ENCODE measurements at places on chromosomes 2 and 18.
A peak's percentile ranks its signal among the peaks of the same experiment; 100 is the strongest.

DNA sequence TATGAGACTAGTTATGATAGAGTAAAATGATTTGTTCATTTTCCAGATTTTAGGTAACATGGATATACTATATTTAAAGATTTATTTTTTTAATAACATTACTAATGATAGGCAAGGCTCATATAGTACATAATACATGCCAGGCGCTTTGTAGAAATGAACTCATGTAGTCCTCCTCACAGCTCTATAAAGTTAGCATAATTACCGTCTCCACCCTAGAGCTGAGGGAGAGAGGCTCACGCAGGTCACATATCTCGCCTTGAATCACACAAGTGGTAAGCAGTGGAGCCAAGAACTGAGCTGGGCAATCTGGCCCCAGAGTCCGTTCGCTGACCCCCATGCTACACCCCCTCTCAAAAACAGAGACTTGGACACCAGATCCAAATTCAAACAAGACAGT lies 222.5 kb downstream of the FAM210A start:
- no peak for DNase-seq

DNA sequence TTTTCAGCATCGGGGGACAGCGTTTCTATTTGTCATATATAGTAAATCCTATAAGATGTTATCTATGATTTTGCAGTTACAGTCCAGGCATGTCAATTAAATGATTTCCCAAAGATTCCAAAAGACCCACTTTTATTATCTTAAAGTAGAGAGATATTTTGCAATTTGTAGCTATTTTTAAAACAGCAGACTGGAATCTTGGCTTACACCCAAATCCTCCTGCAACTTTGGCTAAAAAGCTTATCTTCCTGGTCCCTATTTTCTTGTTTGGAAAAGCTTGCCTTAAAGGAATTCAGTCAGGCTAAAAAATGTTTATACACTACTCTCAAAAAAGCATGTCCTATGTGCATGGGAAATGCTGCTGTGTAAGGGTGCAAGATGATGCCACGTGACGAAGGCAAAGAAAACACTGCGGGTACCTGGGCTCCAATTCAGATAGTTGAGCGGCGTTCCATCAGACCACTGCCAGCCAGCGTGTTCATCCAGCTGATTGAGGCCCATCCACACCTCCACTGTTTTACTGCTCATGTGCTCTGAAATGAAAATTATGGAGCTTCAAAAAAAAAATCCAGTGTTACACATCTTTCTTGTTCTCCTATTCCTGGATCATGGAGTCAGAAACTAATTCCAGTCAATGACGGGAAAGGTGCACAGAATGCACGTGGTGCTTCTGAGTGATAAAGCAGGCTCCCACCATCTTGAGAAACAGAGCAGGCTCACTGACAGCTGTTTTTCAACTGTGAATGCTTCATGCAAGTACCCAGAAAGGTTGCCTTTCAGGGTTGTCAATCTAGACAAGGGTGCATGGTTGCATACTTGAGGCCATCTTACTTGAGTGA lies 33.8 kb downstream of the PLA2R1 start:
- DNase-seq, result no peak

- DNase-seq, result no peak
Measured at GRCh38 chr18:59861963-59862819, 37.6 kb upstream of the PMAIP1 start.

- DNase-seq, result peak; percentile 45
Measured at GRCh38 chr2:23602116-23602515, 217.1 kb downstream of the KLHL29 start.

DNA sequence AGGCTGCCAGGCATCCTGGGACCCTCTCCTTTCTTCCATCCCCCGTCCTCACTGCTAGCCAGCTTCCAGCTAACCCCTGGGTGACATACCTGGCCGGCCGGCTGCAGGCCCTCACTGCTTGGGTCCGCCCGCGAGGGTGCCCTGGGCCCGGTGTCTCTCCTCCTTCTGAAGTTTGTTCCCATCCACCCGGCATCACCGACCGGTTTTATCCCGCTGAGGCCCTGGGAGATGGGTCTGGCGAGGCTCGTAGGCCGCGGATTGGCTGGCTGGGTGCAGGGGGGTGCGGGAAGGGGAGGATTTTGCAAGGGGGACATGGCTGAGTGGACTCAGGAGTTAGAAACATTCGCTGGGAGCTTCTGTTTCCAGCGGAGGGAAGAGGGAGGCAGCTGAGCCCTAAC lies at the start of gene PAX8:
Gene PAX8 (minus strand): TSS at position 180 of the 398 bp plus-strand sequence. CDS start 527 bp downstream, outside the sequence.
- DNase-seq, result no peak

DNA sequence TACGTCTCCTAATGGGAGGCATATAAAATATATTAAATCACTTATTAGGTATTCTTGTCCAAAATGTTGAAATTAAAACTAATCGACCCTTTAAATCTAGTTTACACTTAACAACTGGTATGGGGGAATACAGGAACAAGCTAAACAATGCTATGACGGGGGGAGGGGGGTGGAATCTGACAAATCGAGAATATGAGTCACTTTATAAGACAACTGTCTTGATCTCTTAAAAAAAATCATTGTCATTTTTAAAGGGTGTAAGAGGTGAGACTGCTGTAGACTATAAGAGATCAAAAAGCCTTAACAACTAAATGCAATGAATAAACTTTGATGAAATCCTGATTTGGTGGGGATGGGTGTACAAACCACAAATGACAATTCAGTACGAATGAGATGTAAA lies 6.0 kb downstream of the MAP3K2 start:
- no peak for DNase-seq

- DNase-seq, result no peak
Measured at GRCh38 chr18:55912919-55913318, 324.9 kb upstream of the TCF4 start.

GRCh38 chr2:157887946-157888345 lies 11.8 kb upstream of the ACVR1 start:
- DNase-seq, result no peak

DNA sequence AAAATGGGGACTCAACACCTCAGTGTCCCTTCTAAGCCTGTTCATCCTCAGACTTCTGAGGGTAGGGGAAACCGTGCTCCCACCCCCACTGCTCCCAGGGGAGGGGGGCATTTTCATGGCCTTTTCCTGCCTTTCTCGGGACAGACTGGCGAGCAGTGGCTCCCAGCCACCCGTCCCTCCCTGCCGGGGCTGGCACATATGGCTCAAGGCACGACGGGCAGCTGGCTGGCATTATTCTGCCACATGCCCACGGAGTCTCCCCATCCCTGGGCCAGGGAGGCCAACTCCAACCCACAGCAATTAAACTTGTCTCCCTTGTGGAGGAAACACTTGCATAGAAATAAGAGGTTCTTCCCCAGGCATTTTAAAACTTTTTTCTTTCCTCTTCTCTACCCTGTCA lies 148.5 kb upstream of the CBLN2 start:
- no peak for DNase-seq

- DNase-seq, result peak; percentile 56
Measured at GRCh38 chr2:55923091-55923981, at the start of gene EFEMP1. Gene EFEMP1 (minus strand): TSS chr2:55923782. CDS start chr2:55922440, 1,342 bp downstream.

- DNase-seq, result no peak
Measured at GRCh38 chr2:101500180-101500579, 25.3 kb upstream of the RFX8 start.

GRCh38 chr2:6863792-6864191 lies 1.9 kb downstream of the CMPK2 start:
- no peak for DNase-seq

- DNase-seq, result no peak
Measured at GRCh38 chr18:79610461-79611039, 69.1 kb upstream of the CTDP1 start.

- DNase-seq, result no peak
Measured at GRCh38 chr2:99697811-99698568, 208.2 kb upstream of the REV1 start.

DNA sequence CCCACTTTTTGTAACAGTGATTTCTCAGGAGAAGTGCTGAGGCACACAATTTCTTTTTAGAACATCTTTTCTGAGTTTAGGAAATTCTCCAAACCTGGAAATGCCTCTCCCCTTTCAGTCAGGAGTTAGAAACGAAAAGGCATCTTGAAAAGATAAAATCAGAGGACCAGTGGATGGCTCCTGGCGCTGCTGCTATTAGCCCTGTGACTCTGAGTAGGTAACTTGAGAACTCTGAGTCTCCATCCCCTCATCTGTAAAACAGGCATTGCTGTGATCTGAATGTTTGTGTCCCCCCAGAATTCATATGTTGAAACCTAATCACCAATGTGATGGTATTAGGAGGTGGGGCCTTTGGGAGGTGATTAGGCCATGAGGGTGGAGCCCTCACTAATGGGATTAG lies 50.2 kb downstream of the EHD3 start:
- DNase-seq, result no peak

DNA sequence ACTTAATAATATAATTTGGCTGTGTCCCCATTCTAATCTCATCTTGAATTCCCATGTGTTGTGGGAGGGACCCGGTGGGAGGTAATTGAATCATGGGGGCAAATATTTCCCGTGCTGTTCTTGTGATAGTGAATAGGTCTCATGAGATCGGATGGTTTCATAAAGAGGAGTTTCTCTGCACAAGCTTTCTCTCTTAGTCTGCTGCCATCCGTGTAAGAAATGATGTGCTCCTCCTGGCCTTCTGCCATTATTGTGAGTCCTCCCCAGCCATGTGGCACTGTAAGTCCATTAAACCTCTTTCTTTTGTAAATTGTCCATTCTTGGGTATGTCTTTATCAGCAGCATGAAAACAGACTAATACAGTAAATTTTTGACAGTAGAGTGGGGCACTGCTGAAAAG lies 102.5 kb upstream of the LTBP1 start:
- DNase-seq, result no peak

DNA sequence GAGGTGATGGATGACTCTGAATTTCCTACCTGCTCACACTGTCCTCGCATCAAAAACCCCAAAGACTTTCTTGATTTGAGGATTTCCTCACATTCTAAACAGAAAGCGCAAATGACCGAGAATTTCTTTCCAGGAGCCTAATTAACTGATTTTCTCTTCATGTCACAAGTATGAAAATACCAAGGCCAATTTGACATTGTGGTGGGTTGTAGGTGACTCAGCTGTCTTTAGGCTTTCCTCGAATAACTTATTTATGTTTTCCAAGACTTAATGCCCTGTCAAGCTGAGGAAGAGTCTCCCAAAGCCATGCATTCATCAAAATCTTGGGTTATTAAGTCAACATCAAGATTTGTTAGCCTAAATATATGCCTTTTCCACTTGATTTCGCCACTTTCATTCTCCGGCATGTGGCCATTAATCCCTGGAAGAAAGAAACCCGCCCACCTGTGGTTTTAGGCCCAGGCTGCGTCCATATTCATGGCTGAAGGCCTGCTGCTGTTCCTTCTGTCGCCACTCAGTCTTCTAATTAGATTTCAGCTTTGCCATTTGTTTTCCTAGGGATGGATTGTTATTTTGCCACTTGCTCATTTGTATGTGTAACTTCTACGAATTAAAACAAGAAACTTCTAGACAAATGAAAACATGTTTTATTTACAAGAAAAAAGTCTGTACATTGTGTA lies 84.9 kb downstream of the ST6GAL2 start:
- no peak for DNase-seq

- no peak for DNase-seq
Measured at GRCh38 chr18:477565-477964, 22.9 kb downstream of the COLEC12 start.

GRCh38 chr2:239106314-239106908 lies 258.5 kb downstream of the TWIST2 start:
- DNase-seq, result no peak

DNA sequence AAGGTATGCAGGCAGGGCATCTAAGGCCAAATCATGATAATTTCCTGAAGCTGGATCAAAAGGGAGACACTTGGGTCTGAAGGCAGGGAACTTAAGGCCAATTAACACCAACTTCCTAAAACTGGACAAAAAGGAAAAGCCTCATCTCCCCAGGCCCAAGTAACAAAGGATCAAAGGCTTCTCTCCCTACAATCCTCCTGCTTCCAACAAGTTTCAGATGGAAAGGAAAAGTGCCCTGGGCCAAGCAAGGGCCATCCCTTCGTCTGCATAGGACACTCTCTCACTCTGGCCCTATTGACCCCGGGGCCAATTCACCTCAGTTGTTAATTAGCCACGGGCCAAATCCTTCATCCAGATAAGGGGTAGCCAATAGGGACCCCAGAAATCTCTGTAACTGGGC lies 1335.8 kb upstream of the CDH2 start:
- no peak for DNase-seq

GRCh38 chr2:54428108-54428831 lies 27.9 kb upstream of the SPTBN1 start:
- DNase-seq, result no peak

- no peak for DNase-seq
Measured at GRCh38 chr2:70412294-70413070, 110.6 kb upstream of the FAM136A start.

- DNase-seq, result no peak
Measured at GRCh38 chr2:213078686-213079085, 72.7 kb downstream of the IKZF2 start.

GRCh38 chr2:9873337-9873736 lies 30.1 kb downstream of the TAF1B start:
- no peak for DNase-seq

DNA sequence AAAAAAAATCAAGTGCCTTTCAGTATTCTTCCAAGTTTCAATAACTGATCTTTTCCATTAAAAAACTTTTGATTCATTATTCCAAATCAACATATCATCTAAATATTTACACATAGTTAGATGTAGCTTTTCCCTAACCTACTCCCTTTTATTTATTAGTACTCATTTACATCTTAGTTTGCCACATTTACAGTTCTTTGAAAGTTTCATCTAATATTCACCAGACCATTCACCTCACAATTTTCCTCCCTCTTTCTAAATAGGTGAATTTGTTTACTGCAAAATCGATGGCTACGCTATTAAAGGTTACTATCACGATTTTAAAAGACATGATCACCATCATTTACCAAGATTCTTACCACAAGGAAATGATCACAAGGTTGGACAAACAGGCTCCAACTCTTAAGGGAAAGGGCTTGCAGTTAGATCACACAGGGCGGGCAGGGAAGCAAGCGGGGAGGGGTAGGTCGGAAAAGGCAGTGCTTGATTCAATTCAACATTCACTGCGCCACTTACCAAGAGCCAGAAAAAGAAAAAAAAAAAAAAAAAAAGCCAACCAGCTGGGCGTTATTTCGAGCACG lies 654 bp upstream of the MARCHF7 start:
- no peak for DNase-seq

GRCh38 chr2:219230059-219230540 lies 494 bp downstream of the ANKZF1 start:
- peak; percentile 81 for DNase-seq

- no peak for DNase-seq
Measured at GRCh38 chr18:35074581-35074980, 33.4 kb downstream of the MAPRE2 start.

DNA sequence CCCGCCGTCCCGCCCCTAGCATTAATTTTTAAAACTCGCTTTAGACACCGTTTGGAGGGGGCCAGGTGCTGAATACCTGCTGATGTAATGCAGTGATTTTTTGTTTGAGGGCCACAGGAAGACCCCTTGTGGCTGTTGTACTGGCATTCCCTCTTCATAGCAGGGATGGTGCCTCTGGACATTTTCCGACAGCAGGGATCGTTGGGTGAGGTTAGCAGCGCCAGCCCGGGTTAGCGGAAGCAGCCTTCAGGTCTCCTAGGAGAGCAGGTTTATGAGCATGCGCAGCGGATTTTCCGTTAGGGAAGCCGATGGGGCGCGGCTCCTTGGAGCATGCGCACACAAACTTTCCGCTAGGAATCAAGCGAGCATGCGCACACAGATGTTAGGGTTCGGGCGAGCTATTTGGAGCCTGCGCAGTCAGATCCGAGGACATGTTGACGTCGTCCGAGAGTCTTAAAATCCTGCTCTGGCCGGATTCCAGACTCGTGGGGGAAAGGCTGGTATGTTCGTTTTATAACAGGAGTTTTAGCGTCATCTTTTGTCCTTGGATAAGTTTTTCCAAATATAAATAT lies 17.2 kb upstream of the C2orf74 start:
- peak; percentile 96 for DNase-seq

GRCh38 chr2:233448220-233448559 lies 93.9 kb downstream of the DGKD start:
- DNase-seq, result peak; percentile 45

Measured in Peyer's patch (tissue), 4 donors.